T1000 (cell line): ENCODE measurements at places on chromosomes 11 and 22.

- no peak for DNase-seq
These were observed 339.3 kb downstream of the DCDC1 start for GRCh38 chr11:31030138-31030792.

- DNase-seq = no peak
These were observed 15.6 kb downstream of the ARAP1 start for GRCh38 chr11:72736452-72737069.

- no peak for DNase-seq
These were observed 36.9 kb downstream of the LIF start for GRCh38 chr22:30209642-30210041.

GRCh38 chr22:47287516-47287915, 525.1 kb downstream of the TBC1D22A start:
- DNase-seq = no peak

GRCh38 chr11:67431346-67432249, 3.3 kb downstream of the RPS6KB2 start:
- DNase-seq = no peak

GRCh38 chr11:3834664-3835461, 5.9 kb downstream of the RHOG start:
- DNase-seq = no peak

DNA sequence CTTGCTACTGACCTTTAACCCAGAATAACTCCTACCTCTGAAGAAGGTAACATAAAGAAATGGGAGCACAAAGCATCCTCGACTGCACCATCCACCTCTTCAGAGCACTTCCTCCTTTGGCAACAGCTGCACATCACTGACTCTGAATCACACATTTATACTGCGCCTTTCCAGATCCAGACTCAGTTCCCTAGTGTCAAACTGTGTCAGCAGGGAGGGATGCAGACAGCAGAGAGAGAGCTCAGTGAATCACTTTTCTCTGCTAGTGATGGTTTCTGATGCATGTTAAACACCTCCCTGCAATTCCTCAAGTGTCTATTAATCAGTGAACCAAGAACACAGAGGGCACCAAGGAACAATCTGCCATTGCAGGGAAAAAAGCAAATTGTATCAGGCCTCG, 118.9 kb downstream of the PLEKHA7 start:
- DNase-seq = no peak

DNA sequence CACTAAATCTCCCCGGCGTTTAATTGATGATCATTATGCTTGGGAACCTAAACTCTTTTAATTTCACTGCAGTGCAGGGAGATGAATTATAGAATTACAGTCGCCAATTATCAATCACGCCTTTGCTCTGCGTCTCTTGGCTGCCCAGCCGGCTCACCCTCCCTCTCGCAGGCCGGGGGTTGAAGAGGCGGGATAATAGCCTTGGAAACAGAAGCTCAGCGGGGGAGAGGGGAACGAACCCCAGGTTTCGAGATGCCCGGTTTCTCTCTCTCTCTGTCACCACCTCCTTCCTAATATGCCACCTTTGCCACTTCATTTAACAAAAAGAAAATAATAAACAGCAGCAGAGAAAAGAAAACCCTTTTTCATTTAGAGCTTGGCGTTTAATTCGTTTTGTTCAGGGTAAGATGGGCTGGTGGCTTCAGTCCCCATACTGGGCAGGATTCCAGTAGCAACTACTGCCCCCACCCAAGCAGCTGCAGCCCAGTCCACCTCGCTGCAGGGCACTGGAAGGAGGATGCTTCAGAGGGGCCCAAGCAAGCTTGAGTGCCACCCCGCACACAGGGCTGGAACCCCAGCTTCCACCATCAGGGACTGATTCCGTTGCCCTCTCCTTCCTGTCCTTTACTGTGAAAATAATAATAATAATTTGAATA, 271.7 kb downstream of the BUD13 start:
- DNase-seq = no peak

DNA sequence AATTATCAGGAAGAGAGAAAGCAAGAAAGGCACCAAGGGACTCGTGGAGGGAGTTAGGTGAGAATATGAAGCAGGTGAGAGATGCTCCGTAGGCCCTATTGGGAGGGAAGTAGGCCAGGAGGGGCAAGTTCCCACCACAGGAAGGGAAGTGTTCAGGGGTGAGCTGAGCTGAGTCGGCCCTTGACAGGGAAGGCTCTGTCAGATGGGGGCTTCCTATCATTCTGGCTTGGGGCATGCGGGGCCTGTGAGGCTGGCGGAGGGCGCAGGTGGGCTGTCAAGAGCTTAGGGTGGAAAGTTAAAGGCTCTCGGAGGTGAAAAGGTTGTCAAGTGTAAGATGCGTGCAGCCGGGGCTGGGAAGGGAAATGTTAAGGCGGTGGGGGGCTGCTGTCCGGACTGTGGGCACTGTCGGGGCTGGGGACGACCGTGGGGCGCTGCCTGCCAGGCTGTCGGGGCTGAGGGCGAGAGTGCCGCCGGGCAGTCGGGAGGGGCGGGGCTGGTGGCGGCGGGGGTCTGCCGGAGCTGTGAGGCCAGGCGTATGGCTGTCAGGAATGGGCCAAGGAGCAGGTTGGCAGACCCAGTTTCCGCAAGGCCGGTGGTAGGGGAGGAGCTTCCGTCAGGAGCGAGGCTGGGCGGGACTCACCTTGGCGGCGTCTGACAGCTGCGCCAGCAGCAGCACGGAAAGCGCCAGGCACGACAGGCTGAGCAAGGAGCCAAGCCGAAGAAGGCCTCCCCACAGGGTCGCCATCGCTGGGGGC, 496 bp downstream of the TMEM9B start:
- peak; percentile 70 for DNase-seq
